ENCODE measurements at places on chromosomes 2 and 18.
A peak's percentile ranks its signal among the peaks of the same experiment; 100 is the strongest.

DNA sequence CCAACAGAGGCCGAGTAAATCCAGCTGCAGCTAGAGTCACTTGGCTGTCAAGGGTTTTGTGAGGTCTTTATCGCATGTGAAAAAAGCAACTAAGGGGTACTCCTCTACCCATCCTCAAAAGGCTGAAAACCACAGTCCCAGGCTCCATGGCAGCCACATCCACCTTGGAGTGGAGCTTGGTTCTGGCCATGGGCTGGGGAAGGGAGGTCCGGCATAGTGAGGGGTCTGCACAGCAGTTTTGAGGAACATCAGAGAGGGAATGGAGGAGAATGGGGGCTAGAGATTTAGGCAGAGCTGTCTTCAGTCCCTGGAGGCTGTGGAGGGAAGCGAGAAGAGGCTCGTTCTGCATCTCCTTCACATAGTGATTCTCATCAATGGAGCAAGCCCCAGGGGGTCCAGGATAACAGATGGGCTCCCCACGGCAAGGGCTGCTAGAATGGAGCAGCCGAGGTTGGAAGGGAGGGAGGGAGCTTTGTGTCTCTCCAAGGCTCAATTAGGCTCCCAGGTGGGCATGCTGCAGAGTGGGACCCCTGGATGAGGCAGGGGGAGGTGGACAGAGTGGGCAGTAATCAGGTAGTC is 21.0 kb downstream of the MROH2A start:
- DNase-seq, result peak; percentile 25

DNA sequence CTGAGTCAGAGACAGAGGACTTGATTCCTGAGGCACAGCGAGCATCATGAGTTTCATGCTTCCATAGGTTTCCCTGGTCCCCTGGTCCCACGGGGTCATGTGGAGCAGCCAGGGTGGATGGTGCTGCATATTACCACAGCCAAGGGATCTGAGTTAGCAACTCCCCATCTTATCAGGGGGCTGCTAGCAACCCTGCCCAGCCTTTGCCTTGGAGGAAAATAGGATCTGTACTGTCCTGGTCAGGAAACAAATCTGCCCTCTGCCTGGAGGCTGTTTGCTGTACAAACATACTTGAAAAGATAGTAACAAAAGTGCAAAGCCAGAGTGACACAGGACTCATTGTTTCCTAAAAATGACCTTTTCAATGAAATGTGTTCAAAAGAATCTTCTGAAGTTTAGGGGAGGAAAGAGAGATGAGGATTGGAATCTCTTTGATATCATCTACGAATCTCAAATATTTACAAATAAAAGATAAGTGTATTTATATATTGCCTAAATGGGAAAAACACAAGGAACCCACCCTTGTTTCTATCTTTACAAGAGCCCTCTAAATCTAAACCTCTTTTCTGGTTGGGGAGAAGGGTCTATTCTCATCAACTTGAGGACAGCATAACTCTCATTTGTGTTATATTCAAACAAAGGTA is 194.8 kb downstream of the CD226 start:
- DNase-seq, result no peak

DNA sequence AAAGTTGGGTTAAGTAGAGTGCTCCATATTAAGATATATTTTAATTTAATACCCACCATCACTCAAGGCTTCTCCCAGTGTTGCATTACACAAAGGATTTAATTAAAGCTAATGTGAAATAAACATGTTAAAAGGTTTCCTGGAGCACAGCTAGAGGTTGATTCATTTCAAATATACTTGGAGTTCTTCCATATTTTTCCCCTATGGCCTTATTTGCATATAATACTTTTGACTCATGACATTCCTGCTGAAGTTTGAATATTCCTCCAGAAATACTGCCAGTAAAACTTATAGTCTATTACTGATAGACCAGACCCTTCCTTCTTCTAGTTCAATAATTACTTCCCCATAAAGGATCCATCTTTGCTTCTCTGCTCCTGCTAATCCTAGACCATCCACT is 227.5 kb downstream of the GULP1 start:
- no peak for DNase-seq

DNA sequence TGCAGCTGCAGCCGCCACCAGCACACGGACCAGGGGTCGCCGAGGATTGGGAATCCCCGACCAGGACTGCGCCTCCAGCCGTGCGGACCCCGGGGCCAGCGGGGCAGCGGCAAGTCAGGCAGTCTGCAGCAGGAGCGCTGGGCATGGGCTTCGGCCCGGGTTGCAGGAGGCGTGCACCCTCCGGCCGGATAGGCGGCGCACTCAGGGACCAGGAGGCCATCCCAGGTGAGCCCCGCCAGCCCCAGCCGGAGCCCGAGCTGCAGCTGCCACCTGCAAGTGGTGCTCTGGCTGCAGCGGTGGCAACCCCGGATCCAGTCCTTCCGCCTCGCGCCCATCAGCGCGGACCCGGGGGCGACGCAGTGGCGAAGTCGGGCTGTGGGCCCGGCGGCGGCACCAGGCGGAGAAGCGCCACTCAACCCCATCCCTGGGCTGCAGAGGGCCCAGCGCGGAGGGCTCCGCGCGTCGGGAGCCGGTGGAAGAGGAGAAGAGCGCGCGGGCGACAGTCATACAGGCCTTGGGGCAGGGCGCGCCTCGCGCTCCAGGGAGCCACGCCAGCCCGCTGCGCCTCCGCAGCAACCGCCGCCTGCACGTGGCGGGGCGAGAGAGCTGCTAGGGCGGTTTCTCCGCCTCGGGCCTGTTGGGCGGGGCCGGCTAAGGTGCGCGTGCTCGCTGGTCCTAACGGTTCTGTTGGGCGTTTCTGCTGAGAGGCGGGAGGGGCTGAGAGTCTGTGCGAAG is 73.8 kb downstream of the RPIA start:
- peak; percentile 36 for DNase-seq

DNA sequence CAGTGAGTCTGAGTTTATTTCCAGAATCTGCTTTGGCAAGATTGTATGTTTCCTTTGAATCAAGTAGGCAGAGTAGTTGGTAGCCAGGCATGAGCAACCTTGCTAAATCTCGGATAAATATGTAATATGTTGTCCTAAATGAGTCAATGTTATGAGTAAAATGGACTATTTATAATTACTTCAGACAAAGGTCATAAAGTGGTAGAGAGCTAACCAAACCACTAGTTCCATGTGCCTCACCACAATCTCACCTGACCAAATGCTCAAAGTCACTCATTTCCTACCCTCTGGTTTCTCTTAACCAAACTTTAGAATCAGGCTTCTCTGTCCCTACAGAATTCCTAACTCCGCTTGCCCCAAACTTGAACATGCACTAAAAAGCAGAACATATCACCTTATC is 261.2 kb upstream of the FSIP2 start:
- DNase-seq, result no peak

GRCh38 chr2:99900556-99900955 is 241.8 kb downstream of the AFF3 start:
- no peak for DNase-seq

- no peak for DNase-seq
Measured at GRCh38 chr2:106004851-106005250, 189.2 kb downstream of the UXS1 start.
